ENCODE measurements at places on chromosomes 5 and 9.

DNA sequence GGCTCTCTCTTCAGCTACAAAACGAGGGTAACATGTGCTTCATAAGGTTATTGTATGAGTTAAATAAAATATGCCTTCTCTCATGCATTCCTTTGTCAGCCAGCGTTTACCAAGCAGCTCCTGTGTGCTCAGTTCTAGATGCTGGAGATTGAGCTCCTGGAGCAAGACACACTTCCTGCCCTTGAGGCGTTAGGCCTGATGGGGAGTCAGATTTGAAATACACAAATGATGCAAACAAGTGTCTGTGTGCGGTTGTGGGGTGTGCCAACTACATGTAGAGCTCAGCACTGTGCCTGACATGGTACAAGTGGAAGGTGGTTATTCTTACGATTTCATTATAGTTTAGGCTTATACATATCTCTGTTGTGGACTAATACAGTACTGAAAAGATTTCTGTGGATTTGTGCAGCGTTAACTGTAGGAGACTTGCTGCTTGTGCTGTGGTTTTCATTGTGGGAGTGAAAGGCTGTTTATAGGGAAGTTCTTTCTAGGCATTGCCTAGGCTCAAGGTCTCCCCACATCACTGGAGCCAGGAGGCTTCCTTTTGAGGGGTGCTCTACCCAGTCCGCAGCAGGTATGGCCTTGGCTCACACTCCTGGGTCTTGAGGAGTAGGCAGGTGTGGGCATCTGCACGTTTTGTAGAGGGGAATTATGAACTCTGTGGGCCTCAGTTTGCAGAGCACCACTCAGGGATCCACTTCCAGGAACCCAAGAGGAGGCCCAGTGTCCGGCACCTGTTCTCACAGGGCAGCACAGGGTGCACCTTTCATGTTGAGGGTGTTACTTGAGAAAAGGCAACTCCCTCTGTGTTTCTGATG, 39.8 kb upstream of the ANGPTL2 start:
- peak; percentile 16 for DNase-seq

GRCh38 chr9:130987054-130987453, 21.9 kb upstream of the LAMC3 start:
- no peak for DNase-seq

DNA sequence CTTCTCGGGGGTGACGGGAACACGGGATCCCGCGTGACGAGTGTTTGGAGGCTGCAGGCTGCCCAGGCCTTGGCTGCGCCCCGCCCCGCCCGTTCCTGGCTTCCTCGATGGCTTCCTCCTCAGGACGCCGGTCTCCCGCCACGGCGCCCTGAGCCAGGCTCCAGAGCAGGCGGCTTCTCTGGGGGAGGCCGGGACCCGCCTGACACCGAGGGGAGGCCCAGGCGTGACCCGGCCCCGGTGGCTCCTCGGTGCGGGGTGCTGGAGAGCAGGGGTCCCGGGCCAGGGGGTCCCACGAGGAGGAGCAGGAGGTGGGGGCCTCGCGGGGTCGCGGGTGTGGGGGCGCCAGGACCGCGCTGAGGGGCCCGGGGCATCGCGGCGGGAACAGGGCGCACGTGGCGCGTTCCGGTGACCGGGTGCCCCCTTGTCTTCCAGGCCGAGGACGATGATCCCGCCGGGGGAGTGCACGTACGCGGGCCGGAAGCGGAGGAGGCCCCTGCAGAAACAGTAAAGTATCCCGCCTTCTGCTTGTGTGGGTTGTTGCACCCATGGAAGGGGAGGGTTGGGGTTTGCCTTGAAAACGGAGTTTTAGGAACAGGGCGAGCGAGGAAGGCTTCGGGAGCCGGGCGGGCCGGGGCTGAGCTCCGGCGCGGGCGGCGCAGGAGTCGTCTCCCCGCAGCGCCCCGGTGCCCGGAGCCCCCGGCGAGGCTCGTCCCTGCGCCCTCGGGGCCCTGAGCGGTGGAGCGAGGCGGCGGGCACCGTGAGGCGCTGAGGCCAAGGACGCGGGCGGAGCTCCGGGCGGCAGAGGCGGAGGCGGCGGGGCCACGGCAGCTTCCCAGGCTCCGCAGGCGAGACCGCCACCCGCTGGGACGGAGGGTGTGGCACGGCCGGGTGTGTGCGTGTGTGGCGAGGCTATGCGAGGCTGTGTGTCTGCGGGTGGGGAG, 22.2 kb downstream of the AHRR start:
- DNase-seq = peak; percentile 88

GRCh38 chr5:93607367-93608258, 24.6 kb downstream of the NR2F1 start:
- DNase-seq = peak; percentile 85

DNA sequence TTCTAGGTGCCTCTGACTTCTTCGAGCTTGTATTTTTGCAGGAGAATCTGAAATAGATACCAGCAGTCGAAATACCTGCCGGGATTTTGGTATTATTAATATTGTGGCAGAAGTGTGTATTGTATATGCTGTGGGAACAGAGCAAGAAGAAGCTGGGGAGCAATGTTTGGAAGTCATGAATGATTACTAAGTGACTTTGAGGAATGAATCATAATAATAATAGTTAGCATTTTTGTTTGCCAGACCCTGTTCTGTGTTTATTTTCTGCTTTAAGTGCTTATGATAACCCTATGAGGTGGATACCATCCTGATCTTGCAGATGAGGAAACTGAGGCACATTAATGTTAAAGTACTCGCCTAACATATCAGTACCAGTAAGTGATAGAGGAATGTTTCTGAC, 32.4 kb downstream of the RAB24 start:
- peak; percentile 3 for DNase-seq

DNA sequence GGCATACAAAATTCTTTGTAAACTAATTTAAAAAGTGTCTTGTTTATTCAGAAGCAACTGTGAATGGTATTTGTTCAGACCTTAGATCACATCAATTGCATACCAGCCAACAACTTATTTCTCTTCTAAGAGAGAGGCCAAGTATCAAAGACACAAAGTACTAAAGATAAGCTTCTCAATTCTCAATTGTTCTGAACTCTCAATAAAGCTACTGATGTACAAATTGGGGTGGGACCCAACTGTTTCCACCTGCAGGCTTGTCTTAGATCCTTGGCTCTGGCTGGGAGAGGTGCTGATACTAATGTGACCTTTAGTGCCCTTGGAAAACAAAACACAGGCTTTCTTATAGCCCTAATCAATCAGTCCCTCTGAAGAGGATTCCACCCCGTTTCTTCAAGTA, 22.1 kb downstream of the XRCC4 start:
- no peak for DNase-seq

DNA sequence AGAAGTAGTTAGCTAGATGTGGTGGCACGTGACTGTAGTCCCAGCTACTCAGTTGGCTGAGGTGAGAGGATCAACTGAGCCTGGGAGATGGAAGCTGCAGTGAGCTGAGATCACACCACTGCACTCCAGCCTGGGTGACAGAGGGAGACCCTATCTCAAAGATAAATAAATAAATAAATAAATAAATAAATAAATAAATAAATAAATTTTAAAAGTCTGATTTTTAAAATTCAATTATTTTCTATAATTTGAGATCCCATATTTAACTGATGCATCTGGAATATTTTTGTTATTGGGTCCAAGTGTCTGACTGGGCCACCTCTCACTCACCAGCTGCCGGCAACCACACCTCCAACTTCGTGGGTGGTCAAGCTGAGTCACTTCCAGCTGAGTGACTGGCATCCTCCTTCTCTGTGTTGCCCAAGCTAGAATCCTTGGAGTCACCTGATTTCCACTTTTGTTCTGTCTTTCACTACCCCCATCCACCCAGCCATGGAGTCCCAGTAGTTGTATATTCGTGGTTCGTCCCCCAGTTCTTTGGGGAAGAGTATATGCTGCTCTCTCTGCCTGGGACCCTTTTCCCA, 70.9 kb downstream of the EGFLAM start:
- no peak for DNase-seq

DNA sequence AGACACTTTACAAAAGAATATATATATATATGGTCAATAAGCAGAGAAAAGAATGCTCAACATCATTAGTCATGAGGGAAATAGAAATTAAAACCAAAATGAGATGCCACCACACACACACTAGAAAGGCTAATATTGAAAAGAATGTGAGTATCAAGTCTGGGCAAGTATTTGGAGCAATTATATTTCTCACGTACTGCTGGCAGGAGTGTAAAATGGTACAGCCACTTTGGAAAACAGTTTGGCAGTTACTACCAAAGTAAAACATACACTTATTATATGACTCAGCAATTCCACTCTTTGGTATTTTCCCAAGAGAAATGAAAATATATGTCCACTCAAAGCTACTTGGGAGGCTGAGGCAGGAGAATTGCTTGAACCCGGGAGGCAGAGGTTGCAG, 29.8 kb downstream of the NEUROG1 start:
- peak; percentile 53 for DNase-seq

DNA sequence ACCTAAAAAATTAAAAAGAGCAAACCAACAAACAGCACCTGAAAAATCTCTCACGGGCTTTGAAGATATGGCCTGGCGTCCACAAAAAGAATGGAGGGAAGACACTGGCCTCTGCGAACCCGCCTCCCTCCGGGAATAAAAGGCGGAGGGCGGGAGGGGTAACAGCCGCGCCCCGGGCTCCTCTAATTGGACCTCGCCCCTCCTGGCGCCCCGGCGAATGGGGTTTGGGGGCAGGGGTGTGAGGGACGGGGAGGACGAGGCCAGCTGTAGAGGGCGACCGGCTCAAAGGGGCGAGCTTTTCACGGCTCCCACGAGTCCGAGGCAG, 753 bp downstream of the FANCC start:
- peak; percentile 81 for DNase-seq

DNA sequence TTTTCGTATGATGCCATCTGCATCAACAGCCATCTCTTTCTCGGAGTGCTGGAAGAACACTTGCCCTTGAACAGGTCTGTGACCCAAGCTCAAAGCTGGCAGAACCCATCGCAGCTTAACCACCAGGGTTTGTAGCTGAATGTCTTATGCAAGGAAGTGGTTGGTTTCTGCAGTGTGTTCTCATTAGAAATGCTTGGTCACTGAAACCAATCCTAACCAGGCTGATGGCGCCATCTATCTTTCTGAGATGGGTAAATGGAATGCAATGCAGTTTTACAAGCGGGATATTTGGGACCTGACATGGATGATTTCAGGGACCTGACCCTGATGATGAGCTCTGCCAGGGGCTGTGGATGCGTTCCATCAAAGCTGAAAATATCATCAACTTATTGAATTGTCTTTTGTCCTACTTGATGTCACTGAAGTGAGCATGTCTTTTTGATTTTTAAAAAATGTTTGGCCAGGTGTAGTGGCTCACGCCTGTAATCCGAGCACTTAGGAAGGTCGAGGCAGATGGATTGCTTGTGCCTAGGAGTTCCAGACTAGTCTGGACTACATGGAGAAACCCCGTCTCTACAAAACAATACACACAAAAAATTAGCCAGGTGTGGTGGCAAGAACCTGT, 28.7 kb downstream of the DMRT3 start:
- DNase-seq = peak; percentile 65

DNA sequence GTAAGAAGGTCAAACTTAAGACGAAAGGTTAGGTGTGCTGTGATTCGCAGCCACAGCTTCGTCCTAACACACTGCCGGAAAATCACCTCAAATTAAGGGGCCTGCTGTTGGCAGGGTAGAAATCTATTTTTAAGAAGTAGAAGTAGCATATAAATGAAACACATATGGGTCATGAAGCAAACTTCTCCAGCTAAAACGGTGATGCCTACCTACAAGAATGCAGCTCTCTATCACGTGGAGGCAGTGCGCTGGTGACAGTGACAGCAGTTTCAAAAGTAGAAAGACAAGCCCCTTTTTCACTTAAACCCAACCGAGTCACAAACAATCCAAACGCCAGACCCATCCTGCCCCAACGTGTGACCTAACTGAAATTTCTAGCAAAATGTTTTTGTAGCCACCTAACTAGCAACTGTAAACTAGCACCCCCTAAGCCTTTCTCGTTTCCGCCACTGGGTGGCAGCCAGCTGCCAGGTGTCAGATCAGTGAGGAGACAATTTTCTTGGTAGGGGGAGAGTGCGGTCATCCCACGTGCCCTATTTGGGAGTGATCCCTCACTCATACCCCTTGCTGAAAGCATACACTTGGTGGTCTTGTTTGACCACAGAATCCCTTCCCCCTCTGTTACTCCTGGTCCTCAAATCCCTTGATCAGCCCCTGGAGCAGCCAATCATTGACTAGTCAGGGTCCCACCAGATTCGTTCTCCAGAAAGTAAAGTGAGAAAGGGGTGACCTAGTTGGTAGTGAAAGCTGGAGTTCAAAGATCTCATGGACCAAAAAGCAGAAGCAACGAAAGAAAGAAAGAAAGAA, 71.8 kb upstream of the MAMDC2 start:
- DNase-seq = peak; percentile 82

DNA sequence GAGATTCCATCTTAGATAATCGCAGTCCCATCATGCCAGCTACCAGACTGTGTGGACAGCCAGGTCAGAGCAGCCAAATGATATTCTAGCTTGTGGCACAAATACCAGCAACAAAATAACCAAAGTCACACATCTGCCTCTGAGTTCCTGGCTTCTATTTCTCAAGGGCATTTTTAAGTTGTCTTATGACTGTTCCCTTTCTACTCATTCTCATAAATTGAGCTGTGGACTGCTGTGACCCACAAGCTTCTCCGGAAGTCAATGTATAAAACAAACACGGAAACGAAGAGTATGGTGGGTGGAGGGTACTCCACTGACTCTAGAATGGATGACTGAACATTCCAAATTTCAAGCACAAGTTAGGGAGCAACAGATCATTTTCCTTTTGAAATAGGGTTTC, 43.9 kb downstream of the PDCD1LG2 start:
- DNase-seq = no peak

DNA sequence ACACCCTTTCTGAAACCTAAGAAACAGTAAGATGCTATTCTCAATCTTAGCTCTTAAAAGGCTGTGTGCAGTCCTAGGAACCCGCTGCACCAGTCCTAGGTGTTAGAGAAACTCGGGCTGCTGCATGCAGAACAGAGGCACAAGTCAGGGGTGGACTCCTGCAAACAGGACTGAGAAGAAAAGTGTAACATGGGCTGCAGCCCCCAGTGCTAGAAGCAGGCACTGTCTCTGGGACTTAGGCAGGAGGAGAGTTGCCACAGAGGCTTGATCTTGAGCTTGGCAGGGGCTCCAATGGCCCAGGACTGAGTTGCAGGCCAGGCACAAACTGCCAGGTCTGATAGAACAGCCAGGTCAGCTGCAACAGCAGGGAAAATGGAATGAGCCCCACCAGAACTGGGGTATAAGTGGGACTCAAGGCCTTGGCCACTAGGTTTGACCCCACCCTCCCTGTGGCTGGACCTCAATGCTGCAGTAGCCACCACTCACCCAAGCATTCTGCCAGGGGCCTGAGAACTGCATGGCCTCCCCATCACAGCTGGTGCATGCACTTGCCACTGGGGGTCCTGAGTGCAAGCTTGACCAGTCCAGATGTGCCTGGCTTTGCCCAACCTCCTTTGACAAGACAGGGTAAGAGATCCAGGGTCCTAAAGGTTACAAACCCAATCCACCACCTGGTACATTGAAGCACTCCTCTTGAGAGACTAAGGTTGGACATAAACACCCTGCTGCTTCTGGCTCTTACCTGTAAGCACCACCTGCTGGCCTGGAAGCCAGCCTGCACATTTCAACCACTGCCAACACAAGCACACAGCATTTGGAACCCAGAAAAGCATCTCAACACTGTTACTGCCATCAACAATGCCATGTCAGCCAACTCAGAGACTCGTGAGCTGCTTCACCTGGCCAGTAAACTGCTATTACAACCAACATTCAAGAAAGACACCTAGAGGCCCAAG, 103.3 kb downstream of the FBXL17 start:
- DNase-seq = no peak

GRCh38 chr5:171676286-171676944, 109.2 kb upstream of the SMIM23 start:
- DNase-seq = no peak
